ENCODE measurements at places on chromosomes 6 and 20.

- DNase-seq, result no peak
These were observed 69.6 kb downstream of the JAG1 start for GRCh38 chr20:10603971-10604864.

GRCh38 chr20:20546402-20546801 is 166.0 kb downstream of the RALGAPA2 start:
- no peak for DNase-seq

DNA sequence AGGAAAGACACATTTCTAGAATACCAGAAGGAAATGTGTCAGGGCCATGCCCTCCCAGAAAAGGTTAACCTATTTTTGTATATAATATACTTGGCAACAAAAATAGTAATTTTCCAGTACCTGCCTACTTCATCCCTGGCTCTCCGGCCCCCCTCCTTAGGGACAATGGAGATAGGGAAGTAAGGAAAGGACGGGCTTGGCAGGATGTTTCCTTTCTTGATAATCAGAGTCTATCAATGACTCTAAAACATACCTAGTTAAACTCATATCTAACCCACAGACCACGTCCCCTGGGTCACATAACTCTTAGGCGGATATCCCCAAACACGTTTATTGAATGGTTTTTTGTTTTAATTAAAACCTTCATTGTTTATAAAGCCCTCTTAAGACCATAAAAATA is 11.8 kb downstream of the UQCC2 start:
- no peak for DNase-seq

- no peak for DNase-seq
These were observed 111.6 kb downstream of the GMDS start for GRCh38 chr6:2133716-2134310.

DNA sequence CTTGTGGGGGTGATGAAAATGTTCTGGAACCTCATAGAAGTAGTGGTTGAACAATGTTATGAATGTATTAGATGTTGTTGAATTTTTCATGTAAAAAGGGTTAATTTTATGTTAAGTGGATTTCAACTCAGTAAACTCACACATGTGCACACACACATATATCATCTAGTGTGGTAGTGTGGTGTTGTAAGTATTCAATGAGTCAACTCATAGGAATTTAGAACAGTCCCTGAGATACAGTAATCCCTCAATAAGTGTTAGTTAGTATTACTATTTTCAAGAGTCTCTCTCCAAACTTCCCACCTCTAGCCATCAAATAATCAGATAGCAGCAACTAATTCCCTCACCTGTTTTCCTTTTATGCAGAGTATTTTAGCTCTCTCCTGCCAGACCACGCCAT is 563.1 kb upstream of the JARID2 start:
- DNase-seq, result no peak

GRCh38 chr20:46920114-46920513 is 25.5 kb downstream of the EYA2 start:
- DNase-seq, result no peak

DNA sequence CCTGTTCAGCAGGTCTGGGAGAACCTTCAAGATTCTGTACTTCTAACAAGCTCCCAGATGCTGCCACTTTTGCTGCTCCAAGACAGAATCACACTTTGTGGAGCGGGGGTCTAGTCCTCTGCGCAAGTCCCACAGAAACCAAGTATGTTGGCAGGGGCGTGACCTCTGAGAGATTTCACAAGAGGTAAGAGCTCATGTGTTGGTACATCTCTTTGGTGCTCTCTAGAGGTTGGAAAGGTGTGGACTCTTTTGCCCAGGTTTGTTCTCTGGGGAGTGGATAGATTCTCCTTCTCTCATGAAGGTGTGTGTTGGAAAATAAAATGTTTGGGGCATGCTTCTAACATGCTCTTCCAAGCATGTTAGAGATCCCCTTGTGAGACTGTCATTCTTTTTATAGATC is 340.9 kb upstream of the IRAK1BP1 start:
- DNase-seq, result no peak

DNA sequence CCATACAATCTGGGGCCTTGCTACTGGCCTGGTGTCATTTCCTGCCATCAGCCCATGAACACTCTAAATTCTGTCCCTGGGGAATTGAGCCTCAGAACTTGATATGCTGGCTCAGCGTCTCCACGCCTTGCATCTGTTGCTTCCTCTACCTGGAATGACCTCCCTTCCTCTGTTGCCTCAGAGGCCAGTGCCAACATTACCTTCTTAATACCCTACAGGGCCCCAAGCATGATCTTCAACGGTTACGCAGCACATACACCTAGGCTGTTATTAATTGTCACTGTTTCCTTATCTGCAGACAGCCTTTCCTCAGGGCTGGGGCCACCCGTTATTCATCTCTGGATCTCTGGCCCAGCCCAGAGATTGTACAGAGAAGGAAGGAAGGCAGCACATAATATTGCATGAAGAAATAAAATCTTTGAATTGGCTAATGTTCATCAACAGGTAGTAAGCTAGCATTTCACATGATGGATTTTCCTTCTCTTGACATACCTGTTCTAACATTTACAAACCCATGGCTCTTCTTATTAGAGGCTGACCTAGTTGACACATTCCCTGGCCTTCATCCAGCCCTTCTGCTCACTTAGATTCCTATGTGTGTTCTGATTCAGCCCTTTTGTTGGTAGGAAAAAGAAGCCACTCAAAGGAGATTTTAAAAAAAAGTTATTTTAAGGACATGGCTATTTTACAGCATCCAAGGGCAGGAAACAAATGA is 8.4 kb upstream of the RNF182 start:
- no peak for DNase-seq

- no peak for DNase-seq
These were observed 227.3 kb downstream of the PREX1 start for GRCh38 chr20:48600470-48600945.

DNA sequence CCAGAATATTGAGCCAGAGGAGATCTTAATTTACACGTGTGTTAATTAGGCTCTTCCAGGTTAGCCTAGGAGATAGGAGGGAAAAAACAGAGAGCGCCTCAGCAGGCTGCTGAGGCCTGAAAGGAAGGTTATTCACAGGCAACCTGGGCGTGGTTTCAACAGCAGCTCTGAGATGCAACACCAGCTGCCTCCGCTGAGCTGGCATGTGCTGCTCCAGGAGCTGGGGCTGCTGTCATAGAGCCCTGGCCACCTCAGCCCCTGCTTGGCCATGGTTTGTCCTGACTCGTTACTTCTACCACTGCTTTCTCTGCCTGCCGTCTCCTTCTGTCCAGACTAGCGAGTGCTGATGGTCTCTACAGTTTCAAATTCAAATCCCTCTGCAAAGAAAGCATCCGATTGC is 32.4 kb upstream of the RPP40 start:
- DNase-seq, result no peak

DNA sequence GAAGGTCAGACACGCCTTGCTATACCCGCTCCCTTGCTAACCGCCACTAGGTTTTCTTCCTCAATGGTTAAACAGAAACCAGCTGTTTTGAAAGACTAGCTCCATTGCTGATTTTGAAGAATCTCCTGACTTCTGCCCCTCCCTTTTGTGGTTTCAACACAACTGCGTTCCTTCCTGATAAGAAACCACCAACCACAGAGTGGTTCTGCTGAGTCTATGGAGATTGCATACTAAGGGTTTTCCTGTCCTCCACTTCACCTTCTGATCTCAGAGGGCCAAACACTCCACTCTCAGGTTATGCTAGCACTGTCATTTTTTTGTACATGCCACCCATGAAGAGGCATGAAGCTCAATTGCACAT is 207.9 kb downstream of the MYLK4 start:
- DNase-seq, result no peak

DNA sequence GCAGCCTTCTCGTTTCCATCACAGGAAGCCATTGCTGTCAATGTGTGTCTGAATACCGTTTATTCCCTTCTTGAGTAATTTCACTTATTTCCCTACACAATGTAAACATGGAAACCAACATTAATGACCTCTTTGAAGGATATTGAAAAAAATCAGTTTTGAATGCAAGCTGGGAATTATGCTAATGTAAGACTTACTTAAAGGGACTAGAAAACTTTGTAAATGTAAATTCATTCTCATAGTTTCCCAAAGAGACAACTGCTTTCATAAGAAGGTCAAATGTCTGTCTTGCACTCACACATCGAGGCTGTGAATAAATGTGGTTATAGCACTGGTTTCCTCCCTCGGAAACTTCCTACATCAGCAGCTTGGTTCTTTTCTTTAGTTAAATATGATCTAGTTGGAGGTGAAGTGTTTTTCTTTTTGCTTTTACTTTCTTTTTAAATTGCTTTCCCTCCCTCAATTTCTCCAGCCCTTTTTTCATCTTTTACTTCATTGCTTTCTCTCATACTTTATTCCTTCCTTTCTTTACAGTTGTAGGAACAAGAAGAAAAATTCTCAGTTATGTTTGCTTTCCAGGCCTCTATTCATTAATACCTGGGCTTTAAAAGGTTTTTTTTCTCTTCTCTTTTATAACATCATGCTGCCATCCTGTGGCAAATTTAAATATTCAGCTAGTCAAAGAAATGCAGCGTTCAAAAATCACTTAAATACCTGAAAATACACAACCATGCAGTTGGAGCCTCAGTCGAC is 108.3 kb downstream of the TNFAIP3 start:
- no peak for DNase-seq

DNA sequence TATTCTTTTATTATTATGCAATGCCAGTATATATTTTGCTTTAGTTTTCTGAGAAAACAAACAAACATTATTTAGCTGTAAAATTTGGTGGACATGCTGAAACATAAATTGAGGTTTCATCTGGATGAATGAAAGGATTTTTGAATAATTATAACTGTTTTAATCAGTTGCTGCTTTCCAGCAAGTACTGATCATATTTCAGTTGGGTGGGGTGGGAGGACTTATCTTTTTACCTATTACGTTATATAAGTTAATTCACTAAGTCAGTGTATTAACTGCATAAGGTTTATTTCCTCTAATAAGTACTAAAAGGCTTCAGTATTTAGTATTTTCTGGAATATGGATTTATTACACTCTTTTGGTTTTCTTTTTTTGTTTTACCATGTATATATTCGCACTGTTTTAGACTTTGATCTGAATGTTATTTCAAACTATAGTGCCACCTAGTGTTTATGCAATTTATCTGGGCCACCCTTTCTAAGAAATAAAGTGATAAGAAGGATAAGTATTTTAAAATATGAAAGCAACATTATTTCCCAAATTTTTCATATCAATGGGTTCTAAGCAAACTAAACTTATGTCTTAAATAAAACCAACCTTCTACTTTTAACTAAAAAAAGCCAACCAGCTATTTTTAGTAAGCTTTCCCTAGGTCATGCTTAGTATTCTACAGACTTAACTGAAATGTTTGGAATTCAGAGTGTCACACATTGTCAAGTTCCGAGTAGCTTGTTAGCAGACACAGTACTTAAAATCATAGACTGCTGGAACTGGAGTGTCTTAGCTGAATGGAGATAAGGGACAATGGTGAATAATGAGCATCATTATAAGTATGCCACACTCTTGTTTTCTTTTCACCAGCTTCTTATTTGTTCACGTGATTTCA is 105.4 kb upstream of the MCHR2 start:
- DNase-seq, result no peak

DNA sequence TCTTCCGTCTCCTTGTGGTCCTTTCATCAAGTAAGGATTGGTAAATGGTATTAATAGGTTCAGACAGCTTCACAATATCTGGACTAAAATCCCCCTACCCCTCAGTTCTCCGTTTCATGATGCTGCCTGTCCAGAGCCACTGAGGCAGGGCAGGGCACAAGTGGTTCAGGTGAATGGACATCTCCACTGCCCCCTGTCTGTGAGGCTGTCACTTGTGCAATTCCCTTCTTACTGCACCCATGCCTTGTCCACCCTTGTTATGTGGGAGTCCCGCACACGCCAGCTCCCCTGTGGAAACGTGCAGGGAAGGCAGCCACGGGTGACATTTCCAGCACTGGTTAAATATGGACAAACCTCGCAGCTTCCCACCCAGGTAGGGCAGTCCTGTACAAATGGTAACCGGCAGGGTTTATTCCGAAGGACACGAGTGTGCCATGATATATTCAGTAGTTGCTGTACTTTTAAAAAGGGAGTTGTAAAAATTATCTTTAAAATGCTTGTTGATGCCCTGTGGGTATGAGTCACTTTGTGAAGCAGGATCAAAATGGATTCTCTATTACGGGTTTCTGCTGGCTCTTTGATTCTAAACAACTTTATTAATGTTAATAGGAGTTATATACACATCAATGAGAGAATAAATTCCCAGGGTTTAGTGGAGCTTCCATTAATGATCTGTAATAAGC is 73.5 kb downstream of the FYN start:
- DNase-seq, result no peak

DNA sequence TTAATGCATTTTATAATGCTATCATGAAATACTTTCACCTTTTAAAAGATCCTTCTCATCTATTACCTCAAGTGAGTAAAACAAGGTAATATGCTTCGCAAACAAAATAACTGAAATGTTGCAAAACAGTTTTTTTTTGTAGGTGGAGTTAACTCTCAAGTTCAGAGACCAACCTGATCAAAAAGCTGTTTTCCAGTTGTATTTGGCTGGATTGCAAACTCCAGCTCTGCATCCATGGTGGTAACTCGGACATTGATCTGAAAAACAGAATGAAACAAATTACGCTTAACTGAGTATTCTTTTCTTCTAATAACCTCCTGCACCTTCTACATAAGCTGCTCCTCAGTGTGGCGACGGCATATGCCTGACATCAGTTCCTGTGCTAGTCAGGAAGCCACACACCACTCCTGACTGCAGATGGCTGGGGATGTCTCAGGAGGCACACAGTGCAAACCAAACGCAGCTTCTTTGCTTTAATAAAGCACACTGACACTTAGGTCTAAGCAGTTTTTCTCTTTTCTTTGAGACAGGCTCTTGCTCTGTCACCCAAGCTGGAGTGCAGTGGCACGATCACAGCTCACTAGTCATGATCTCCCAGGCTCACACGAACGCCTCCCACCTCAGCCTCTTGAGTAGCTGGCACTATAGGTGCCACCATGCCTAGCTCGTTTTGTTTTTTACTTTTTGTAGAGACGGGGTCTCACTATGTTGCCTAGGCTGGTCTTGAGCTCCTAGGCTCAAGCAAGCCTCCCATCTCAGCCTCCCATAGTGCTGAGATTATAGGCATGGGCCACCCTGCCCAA is 29.9 kb downstream of the EZR start:
- DNase-seq, result no peak

DNA sequence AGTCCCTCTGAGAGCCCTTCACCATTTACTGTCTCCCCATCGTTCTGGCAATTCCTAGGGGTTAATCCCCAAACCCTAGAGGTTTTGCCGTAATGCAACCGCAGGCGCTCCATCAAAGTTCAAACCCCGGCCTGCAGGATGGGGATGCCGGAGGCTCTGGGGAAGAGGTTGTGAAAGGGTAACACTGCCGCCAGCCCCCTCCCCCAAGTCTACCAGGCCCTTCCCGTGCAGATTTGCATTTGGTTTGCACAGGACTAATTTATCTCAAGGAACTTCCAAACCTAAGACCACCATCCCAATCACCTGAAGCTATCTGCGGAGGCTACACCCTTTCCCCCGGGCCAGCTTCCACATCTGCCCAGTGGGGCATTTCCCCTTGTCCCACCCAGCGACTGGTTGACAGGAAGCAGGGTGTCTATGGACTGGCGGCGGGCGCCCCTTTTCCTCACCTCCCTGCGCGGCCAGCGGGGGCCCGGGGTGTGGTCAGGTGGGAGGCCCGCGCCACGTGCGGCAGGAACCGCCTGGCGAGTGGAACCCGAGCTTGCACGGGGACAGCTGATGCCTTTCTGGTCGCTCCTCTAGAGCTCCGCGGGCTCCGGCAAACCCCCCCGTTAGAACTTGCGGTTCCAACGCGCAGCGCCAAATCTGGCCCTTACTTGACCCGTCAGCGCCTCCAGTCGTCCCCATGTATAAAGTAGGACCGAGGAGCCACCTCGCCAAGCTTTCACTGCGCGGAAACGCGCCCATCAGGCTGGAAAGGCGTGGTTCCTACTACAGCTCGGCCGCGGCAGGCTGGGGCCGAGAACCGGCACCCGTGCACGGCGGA is 9.4 kb upstream of the SLC4A11 start:
- no peak for DNase-seq
